ENCODE measurements at places on chromosomes 4 and X. TPM values are rescaled to one million over a fixed set of nuclear protein-coding genes. Genes with fewer than 3 reads are reported as not detected.
A peak's percentile ranks its signal among the peaks of the same experiment; 100 is the strongest.

DNA sequence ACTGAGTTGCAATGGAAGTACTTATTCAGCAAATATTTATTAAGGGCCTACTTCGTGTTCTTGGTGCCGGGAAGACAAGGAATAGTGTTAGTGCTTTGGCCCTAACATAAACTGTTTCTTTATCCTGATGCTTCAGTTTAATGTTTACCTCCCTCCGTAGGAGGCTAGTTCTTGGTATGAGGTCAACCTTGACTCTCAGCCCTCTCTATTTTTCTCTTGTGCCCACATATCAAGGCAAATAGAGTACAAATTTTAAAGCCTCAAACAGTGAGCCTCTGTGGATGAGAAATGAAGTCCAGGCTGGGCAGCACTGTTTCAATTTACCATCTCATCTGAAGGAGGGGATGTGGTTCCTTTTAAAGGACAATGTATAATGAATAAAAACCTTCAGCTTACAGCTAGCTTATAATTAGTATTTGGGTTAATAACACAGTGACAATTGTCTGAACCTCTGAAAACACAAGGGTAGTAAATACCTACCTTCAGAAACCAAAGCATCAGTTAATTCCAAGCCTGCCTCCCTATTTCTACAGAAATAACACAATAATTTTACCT lies 68.5 kb downstream of the SH3RF1 start:
- DNase-seq: no peak

DNA sequence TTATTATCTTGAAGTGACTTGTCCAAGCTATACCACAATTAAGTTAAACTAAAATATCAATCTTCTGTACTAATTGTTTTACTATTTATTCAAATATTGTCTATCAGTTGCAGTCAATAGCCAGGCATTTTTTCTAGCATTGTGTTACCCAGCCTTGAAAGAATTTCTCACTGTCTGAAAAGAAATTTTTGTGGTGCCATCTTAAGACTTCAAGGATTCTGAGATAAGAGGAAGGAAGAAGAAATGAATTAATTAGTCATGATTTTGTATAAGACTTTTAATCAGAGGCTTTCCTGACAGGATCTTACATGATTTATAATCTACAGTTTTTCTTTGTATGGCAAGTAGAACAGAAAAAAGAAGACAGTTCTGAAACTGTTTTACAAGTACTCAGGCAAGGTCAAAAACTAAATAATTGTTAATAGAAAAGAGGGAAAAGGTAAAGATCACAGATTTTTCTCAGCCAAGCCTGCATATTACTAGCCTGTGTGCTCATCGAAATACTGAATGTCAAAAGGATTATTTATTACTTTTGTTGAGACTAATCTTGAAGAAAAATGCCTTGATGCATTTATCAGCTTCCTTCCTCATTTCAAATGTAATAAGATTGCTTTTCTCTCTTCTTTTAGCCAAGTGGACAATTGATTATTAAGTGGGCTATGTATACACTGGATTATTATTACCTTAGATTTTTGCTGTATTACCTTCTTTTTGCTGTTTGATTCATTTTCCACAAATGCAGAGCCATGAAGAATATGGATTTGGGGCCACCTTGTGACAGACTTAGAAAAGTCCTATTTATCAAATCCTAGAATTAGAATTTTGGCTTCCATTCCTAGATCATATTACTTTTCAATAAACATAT lies 53.8 kb downstream of the CXCL1 start:
- peak; percentile 33 for DNase-seq

DNA sequence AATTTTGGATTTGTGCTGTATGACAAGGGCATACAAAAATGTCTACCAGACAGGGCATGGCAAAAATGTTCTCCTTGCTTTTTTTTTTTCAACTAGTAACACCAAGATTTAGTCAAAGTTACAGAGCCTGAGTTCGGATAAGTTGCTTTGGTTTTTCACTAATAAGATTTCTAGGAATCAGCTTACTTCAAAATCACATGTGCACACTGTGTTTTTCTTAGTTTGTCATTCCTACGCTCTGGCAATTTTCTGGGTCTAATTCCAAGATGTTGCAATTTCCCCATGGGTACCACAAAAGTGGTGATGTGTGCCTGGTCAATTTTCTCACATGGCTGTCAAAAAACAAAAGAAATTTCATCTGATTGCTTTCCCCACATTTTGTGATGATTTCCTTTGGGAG lies 6.3 kb downstream of the C1QTNF7 start:
- no peak for DNase-seq

DNA sequence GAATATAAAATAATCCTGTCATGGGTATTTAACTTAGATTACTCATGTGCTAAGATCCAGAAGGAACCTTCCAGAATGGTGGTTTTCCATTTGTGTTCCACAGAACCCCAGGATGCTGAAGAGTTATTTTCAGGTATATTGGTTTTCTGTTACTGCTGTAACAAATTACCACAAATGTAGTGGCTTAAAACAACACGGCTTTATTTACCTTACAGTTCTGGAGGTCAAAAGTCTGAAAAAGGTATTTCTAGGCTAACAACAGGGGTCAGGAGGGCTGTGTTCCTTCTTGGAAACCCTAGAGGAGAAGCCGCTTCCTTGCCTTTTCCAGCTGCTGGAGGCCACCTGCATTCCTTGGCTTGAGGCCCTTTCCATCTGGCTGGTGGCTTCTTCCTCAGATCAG lies 57.9 kb upstream of the HPSE start:
- DNase-seq: no peak

- peak; percentile 83 for DNase-seq
These were observed 695 bp upstream of the PIGA start for GRCh38 chrX:15336023-15336413.

- DNase-seq: no peak
These were observed 86.2 kb upstream of the RPS6KA3 start for GRCh38 chrX:20352935-20353336.

DNA sequence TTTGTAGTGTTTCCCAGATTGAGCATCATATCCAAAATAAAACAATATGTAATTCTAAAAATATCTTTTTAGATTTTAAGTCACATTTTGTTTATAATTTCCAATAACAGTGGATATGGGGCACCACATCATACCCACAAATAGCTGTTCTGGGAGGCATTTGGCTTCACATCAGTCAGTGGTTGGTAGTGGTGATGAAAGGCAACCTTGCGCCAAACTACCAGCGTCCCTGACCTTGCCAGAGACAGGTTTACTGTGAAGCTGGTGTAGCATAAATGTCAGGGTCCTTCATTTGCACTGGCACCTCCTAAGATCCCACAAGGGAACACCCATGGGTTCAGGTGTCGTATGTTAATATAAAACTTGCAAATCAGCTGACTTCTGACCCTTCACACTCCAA lies 222.2 kb downstream of the DCTD start:
- no peak for DNase-seq

GRCh38 chrX:67614423-67614822 lies 70.6 kb downstream of the AR start:
- peak; percentile 49 for DNase-seq

- DNase-seq: no peak
These were observed 101.4 kb upstream of the FRMPD3 start for GRCh38 chrX:107348051-107348450.

GRCh38 chr4:5185551-5185950 lies 134.3 kb downstream of the STK32B start:
- DNase-seq: no peak

- DNase-seq: no peak
These were observed 10.5 kb upstream of the RTL5 start for GRCh38 chrX:72142094-72142793.

GRCh38 chr4:185265942-185266341 lies 56.5 kb downstream of the SNX25 start:
- DNase-seq: peak; percentile 35

GRCh38 chr4:139672215-139672614 lies 6.6 kb downstream of the MGST2 start:
- no peak for DNase-seq

GRCh38 chrX:155544881-155545280 lies 67.9 kb downstream of the TMLHE start:
- no peak for DNase-seq

DNA sequence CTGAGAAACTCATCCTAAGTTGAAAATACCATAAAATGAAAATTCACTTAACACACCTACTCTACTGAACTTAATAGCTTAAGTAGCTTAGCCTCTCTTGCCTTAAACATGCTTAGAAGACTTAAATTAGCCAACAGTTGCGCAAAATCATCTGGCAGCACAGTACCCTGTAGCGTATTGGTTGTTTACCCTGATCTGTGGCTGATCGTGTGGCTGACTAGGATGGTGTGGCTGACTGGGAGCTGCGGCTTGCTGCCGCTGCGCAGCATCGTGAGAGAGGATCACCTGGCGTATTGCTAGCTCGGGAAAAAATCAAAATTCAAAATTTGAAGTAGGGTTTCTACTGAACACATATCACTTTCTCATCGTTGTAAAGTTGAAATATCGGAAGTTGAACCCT lies 6.3 kb downstream of the RUFY3 start:
- no peak for DNase-seq

GRCh38 chr4:172657081-172657480 lies 511.5 kb upstream of the GALNT7 start:
- DNase-seq: no peak

- DNase-seq: no peak
These were observed 80.1 kb downstream of the ATG4A start for GRCh38 chrX:108171671-108172070.

- DNase-seq: peak; percentile 58
These were observed 71.0 kb upstream of the BMP2K start for GRCh38 chr4:78704981-78705683.

DNA sequence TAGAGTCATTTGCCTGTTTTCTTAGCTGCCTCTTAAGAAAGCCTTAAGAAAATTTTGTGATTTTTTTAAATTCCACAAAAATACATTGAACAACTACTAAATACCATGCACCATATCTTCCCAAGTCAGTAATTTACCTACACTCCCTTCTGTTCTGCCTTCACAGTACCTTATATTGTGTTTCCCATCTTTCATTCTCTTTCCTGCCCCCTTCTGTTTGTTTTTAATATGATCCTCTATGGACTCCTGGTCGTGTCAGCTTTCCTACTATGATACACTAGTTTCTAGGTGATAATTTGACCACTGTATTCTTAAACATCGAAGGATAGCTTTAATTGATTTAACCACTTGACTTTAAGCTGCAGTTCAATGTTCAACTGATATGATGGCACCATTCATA lies 297.7 kb upstream of the HAND2 start:
- no peak for DNase-seq

DNA sequence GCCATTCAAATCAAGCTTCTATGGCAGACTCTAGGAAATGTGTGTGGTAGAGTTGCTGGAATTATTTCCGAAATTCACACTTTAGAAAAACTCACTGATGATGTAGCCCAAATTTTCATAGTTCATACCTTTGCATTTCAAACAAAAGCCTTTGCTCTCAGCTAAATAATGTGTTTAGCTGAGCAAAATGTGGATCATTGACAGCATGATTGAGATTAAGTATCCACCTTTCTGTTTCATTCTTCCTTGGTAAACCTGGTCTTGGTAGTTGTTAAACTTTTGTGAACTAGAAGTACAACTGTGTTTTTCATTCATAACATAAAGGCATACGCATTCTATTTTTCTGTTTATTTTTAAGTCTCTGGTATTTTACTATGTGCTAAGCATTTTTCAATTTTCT lies 7.2 kb downstream of the PCDH7 start:
- no peak for DNase-seq

DNA sequence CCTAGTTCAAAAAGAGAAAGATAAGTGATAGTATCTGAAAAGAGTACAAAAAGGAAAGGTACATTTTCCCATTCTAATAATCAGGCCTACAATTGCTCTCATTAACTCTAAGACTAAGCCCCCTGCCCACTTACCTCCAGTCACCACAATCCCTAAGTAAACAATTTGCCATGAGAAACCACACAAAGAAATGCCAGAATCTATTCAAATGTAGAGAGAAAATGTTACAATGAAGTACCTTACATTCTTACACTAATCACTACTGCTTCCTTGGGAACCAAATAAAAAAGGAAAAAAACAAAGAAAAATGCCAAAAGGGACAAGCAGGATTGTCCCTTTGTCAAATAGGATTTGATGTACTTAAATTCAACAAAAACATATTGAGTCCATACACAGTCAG lies 188.2 kb upstream of the NRK start:
- DNase-seq: no peak

- no peak for DNase-seq
These were observed 104.9 kb downstream of the SLIT2 start for GRCh38 chr4:20356565-20356964.

DNA sequence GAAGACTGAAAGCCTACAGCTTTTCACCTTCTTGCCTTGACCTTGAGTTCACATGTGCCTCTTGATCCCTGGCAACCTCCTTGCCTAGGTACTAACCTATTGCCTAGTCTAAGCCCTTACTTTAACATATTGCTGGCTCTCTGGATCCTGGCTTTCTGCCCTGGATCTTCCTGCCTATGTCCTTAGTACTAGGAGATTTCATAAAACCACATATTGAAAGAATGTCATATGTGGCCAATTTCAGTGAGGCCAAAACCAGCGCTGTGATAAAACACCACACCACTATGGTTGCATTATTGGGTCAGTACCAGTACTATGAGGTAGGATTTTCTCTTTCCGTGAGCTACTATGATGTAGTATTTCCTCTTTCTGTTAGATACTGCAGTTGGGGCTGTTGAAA lies 80.4 kb downstream of the CT47B1 start:
- no peak for DNase-seq

DNA sequence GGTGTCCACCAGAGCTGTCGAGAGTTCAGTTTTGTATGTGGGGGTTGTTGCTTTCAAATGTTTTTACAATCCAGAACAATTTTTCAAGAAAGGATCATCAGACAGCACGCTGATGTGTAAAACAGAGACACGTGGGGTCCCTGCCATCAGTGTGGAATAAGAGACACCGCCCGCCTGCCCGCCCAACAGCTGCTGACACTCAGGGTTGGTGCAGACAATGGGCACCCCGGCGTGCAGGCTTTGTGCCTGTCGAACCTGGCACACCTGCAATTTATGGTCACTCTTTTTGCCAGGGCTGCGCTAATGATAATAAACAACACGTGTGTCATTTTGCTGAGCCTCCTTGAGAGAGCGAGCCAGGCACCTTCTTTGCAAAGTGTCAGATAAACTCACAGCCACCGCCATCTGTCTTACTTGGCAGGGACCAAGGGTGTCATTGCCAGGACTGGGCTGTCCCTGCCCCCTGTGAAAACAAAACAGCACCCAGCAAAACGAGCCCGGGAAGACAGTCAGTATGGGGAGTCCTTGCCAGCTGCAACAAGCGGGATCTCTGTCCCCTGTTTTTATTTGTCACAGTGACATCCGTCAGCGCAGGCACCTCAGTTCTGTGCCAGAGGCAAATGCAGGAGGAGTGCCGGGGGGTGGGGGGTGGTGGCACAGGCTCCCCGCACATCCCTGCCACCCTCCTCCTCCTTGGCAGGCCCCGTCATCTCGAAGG lies 69.1 kb downstream of the PSAPL1 start:
- DNase-seq: no peak

Gene PABPC5
- not detected for polyA plus RNA-seq

Gene AKAP4
- not detected for polyA plus RNA-seq

Gene MAGEB17
- polyA plus RNA-seq: not detected

Gene ZBTB49
- 1.9 TPM for polyA plus RNA-seq

Gene TBC1D9
- 12.8 TPM for polyA plus RNA-seq

Gene LDB2
- polyA plus RNA-seq: not detected

Gene TMEM156
- polyA plus RNA-seq: 0.60 TPM

Gene USP27X
- 2.7 TPM for polyA plus RNA-seq

Gene ANXA10
- polyA plus RNA-seq: 0.05 TPM

Gene PNMA3
- 0.02 TPM for polyA plus RNA-seq

Gene GAGE2A
- polyA plus RNA-seq: not detected

Data from mammary epithelial cell (primary cell).